GM04504 (cell line): ENCODE measurements at places on chromosomes 1 and 21.

DNA sequence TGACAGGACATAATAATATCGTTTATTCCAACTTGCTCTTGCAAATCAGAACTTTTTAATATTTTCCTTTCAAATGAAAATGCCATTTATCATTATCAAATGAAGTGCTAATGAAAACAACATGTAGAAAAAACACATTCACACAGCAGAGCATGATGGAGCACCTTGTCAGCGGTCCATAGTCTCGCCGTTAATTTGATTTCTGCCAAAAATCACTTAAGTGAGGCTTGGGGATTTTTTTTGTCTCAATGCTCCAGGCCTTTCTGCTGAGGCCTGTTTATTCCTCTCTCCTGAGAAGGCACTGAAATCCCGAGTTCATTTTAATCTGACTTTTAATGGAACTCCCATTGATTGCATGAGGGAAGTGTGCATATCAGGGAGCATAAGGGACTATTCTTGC, 122.5 kb downstream of the ELAVL4 start:
- DNase-seq = no peak

- no peak for DNase-seq
Observed at GRCh38 chr1:30879126-30879786, 29.3 kb downstream of the SDC3 start.

- DNase-seq = no peak
Observed at GRCh38 chr1:118290046-118290445, 105.0 kb upstream of the SPAG17 start.

DNA sequence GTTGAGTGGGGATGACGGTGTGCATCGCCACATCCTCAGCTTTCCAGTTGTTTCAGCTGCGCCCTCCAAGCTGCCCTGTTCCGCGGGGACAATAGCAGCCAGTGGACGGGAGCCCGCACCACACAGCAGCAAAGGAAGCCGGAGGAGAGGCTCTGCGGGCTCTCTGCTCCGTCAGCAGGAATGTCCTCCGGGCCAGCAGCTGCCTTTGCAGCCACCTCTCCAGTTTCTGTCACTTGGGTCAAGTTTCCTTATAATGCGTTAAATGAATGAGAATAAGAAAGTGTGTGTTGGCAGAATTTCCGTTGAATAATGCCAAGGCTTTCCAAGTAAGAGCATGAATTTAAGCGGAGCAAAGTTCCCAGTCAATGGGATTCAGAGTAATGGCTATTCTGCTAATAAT, 263.3 kb downstream of the KIF26B start:
- no peak for DNase-seq

DNA sequence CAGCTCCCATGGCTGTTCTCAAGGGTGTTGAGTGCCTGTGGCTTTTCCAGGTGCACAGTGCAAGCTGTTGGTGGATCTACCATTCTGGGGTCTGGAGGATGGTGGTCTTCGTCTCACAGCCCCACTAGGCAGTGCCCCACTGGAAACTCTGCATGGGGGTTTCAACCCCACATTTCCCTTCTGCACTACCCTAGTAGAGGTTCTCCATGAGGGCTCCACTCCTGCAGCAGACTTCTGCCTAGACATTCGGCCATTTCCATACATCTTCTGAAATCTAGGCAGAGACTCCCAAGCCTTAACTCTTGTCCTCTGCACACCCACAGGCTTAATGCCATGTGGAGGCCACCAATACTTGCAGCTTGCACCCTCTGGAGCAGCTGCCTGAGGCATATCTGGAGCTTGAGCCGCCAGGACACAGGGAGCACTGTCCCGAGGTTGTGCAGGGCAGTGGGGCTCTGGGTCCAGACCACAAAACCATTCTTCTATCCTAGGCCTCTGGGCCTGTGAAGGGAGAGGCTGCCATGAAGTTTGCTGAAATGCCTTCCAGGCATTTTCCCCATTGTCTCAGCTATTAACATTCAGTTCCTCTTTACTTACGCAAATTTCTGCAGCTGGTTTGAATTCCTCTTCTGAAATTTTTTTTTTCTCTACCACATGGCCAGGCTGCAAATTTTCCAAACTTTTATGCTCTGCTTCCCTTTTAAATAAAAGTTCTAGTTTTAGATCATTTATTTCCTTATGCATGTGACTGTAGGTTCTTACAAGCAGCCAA, 8.8 kb upstream of the CAPN8 start:
- DNase-seq = no peak

GRCh38 chr21:25907573-25908275, 173.0 kb downstream of the GABPA start:
- no peak for DNase-seq

DNA sequence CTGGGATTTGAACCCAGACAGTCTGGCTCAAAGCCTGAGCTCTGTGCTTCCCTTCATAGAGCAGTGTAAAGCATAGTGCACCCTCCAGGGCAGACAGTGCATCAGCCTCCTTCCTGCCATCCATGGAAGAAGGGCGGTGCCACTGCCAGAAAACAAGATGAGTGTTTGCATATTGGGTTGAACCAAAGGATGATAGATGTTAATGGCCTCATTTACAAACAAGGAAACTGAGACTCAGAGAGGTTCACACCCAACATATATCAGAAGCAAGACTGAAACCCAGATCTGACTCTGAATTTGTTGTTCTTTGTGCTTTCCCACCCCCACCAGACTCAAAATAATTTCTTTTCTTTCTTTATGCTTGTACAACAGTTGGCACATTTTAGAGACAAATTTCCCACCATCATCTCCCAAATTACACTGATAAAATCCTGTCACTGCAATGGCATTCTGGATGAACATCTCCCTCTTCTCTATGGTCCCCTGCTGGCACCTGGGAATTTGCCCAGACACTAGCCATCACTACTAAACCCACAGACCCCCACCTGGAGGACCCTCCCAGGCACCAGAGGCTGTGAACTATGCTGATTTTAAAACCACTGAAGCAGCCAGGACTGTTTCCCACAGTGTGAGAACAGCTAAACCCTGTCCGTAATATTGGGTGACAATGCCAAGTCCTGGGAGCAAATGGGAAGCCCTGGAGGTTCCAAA, 45.4 kb upstream of the MPZL1 start:
- no peak for DNase-seq

DNA sequence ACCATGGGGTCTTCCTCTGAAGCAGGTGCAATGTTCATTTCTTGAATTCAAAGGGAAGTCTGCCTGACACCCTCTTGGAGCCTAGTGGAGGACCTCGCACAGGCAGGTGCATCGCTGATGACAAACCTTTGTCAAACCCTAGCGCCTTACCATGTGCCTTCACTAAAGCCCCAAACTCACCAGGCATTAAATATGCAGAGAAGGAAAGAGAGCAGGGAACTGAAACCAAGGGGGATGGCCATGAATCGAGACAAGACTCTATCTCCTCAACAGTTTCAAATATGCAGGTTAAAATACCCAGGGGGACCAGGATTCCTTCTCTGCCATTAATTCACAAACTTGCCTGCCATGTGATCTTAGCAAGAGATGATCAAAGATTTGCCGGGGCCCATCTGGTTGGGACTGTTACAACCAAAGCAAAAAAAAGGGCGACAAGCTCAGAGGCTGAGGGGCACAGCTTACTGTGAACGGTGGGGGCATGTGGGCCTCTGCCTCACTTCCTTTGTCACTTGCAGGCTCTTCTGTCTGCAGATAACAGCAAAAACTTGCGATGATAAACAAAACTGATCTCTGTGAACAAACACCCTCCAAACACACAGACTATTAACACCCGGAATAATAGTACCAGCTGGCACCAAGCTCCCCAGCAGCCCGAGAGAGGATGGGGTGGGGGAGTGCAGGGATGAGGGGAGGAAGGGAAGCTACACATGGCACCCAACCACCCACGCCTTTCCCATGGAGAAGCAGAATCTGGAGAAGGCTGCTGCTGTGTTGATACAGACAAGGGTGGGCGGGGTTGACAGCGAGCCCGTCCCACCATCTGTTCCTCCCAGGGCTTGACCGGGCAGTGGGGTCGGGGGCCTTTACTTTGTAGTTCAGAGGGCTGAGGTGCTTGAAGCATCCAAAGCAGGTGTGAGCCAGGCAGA, 33.9 kb downstream of the TMEM63A start:
- no peak for DNase-seq

DNA sequence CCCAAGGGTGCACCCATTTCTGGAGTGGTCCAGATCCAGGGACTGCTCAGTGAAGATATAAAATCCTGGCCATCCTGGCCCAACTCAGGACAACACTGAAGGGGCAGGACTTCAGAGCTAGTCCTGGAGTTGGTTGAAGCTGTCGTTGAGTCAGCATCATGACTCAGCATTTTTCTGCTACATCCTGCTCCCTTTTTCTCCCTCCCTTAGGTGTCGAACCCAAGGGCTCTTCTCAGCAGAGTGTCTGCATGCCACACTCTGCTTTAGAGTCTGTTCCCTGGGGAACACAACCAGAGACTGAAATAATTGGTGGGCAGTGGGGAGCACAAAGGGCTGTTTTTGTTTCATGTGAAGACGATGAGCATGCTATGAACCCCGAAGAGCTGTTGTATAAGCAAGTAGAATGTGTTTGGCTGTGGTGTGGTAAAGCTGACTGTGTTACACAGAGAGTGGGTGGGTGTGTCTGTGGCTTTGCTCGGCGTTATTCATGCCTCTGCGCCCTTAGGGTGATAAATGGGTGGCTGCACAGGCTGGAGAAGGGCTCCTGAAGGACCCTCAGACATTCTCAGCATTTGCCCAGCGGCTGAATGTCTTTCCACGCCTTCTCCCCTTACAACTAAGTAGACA, 167.2 kb downstream of the CYYR1 start:
- peak; percentile 78 for DNase-seq

- DNase-seq = no peak
Observed at GRCh38 chr21:41254090-41254700, 62.4 kb upstream of the FAM3B start.

- DNase-seq = no peak
Observed at GRCh38 chr1:164618202-164618564, 59.2 kb downstream of the PBX1 start.

DNA sequence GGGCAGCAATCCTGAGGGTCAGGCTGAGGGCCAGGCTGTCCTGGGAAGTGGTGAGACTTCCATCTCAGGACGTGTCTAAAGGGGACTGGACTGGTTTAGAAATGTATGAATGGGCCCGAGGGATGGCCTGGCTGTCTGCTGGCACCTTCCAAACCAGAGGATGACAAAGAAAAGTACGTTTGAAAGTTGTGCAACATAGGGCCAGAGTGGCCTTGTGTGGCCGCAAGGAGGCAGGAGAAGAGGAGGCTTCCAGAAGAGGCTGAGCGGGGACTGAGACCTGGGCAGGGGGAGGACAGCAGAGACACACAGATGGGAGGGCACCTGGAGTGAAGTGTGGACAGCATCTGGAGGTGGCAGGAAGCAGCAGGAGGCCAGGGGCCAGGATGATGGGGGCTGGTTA, 2.6 kb upstream of the SYTL1 start:
- DNase-seq = no peak

GRCh38 chr1:214658785-214659184, 55.8 kb downstream of the CENPF start:
- DNase-seq = no peak

GRCh38 chr1:209490013-209490412, 93.5 kb upstream of the CAMK1G start:
- DNase-seq = no peak

DNA sequence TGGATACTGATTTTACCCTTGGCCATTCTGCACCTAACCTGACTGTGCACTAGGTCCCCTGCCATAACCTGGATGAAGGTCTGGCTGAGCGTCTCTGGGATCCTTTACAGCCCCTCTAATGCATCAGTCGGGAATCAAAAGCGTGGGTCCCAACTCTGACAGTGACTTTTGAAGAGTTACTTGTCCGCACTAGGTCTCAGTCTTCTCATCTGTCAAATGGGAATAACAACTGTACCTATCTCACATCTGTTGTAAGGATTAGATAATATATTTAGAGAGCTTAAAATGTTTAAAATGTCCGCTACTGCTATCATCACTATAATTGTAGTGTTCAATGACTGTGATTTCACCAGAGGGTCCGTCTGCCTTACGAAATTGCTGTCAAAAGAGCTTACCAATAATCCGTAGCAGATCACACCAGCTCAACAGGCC, 746 bp downstream of the TADA1 start:
- no peak for DNase-seq

- DNase-seq = no peak
Observed at GRCh38 chr1:31482482-31483011, 69.5 kb downstream of the SERINC2 start.

DNA sequence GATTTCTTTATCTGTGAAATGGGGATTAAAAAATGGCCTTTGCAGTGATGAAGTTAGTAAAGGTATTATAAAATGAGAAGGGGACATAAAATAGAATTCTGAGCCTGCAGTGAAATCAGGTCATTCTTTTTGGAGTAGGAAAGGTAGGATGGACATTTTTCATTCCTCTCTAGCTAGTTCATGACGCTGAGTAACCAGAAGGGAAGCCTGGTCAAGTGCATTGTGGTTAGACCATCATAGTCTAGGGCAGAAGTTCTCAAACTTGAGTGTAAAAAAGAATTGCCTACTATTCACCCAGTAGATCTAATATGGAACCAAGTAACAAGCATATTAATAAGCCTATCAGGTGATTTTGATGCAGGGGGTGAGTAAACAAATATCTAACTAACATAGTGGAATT, 50.8 kb downstream of the TGFB2 start:
- no peak for DNase-seq

DNA sequence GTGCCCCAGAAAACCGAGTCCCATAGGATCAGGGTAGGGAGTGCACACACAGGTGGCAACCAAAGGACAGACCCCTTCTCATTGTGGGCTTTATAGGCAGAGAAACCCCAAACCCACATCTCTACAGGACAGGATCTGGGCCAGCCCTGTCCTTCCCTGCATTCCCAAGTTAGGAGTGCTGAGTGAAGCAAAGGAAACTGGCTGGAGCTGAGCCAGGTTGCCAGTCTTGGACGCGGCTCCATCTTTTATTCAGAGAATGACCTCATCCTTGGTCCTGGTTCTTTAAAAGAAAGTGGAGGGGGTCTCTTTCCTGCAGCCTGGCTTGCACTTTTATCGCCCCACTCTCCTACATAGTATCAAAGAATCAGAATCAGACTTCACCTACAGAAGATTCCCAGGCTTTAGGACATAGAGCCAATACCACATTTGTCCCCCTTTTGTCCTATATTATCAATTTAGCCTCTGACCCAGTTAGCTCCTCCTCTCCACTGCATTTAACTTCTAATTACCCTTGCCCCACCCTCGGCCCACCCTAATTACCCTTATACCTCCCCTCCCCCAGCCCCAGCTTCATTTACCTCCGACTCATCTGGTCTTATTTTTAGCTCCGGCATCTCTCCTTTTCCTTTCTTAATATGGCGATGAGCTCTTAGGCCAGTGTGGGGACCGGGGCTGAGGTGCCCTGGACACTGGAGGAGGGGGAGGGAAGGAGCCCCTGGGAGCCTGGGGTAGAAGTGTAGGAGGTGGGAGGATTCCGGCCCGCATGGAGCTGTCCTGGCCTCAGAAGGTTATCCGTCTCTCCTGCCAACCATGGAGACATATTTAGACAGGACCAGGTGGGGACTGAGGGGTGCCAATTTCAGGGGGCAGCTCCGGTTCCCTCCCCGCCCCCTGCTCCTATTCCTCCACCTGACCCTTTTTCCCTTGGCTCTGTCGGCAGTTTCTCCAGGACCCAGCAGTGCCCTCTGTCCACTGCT, at the start of gene CASQ1:
Gene CASQ1, plus strand, starts transcription at position 927 of the 977 bp plus-strand sequence. CDS start 177 bp downstream, outside the sequence.
- peak; percentile 18 for DNase-seq

- no peak for DNase-seq
Observed at GRCh38 chr1:169326956-169327268, 40.7 kb downstream of the NME7 start.
